Effector CD8-positive, alpha-beta T cell (primary cell): ENCODE measurements at places on chromosomes 4 and X.

GRCh38 chrX:23901805-23902204 is 5.9 kb downstream of the APOO start:
- DNase-seq, result no peak

DNA sequence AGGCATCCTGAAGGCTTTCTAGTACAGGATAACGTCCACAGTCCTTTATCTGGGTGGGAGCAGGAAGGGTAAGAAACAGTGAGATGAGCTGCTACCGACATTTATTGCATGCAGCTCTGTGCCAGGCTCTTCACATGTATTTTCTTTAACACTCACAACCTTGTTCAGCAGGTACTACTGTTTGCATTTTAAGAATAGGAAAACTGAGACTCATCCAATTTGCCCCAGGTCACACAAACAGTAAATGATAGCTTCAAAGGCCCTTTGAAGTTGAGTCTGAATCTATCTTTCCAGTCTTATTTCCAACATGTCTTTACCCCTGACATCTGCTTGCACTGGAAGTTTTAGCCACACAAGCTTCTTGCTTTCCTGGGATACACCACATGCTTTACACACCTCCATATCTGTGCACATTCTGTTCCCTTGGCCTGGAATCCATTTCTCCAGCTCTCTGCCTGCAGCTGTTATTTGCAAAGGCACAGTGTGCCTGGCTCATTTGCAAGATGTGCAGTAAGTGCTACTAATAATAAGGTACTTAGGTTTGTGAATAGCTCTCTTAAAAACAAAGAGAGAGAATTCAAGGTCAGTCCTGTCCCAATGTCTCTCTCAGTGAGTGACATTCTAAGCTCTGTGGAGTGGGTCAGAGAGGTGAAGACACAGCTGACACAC is 61.2 kb downstream of the METTL14 start:
- no peak for DNase-seq

DNA sequence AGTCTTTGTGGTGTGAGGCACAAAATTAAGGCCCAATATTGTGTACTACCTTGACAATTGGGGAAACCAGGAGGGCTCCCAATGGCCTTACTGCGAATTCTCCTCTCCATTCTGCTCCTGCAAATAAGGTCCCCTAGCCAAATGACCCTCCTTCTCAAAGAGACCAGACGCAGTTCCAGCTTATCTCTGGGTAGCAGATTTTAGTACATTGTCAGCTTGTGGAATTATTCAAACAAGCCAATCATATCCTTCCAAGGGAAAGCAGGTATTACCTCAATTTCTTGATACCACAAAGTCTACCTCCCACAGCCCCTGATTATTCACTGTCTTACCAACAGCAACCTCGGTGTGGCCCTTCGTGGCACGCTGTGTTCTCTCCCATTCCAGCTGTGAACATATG is 7.8 kb upstream of the ZBTB33 start:
- DNase-seq, result no peak

DNA sequence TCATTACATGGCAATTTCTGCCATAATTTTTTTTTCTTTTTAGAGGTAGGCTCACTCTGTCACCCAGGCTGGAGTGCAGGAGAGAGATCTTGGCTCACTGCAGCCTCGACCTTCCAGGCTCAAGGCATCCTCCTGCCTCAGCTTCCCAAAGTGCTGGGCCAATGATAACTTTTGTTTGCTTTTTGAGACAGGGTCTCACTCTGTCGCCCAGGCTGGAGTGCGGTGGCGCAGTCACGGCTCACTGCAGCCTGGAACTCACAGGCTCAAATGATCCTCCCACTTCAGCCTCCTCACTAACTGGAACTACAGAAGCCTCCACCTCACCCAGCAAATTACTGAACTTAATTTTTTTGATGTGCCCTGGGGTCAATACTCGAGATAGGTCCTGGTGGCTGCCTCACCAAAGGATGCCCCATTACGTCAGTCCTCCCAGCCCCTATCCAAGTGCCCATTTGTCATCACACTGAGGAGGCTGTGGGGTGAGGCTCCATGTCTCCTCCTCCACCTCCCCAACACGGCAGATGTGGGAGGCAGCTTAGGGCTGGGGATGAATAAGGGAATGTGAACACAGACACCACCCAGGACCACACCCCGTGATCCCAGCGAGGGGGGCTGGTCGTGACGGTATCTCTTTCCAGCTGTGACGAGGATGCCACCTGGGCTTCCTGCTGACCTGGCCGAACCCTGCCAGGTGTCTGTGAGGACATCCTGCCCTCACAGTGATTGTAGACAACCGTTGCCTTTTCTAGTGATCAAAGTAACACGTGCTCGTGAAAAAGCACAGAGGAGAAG is 12.4 kb upstream of the NKX1-1 start:
- DNase-seq, result no peak

DNA sequence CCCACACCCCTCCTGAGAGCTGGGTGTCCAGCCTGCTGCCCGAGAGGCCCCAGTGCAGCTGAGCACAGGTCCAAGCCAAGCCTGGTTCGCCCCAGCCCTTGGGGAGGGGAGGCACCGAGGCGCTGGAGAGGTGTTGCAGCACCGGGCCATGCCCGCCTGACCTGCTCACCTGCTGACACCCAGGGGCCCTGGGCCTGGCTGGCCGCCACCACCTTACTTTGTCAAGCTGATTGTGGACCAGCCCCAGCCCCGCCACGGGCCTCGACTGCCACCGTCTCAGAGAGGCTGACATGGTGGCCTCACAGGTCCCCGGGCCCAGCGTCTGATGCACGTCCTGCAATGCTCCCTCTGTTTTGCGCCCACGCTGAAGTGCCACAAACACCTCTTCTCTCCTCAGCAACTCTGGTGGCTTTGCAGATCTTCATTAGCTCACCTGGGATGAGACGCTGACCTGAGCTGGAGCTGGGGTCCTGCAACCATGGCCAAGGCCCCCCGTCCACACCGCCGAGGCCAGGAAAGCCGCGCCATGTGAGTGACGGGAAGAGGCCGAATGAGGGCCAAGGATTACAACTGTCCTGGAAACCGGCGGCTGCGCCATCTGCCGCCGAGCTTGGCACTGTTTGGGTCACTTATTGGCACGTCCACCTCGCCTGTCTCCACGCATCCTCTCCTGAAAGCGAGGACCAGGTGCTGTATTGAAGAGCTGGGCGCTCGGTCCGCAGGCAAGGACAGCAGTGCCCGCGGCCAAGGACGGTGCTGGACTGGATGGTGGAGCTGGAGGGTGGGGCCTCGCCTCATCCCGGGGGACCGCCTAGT is 7.6 kb downstream of the CPLX1 start:
- DNase-seq, result no peak

DNA sequence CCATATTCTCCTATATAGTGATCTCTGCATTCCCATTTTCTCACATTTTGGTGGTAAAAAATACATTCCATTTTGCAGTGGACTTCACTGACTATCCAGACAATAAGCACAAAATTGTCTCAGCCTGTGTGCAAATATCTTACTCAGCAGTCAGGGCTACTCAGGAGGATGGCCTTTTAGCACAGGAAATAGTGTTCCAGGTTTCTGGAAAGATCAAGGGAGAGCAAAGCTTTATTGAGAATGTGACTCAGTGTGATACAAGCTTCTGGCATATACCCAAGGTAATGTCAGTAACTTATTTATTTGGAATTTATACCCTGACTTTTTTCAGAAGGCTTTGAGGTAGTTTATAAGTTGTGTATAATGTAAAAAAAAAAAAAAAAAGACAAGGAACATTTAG is 233.4 kb downstream of the TEX13A start:
- no peak for DNase-seq
